ENCODE measurements at places on chromosomes 5 and 9.

DNA sequence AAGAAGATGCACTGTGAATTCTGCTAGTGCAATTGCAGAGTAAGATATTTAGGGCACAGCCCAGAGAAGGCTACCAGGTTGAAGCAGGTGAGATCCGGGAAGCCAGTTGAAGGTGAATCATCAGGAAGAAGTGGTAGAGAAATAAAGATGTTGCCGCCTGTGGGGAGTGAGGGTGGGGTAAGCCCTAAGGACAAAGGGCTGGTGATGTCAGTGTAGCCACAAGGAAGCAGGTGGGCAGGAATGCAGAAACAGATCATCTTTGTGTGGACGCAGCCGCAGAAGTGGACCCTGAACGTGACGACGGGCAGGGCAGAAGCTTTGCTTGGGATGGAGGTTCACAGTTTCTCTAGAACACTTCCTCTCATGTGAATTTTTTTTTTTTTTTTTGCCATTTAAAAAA lies 164.2 kb downstream of the ACTL7B start:
- DNase-seq, result no peak

- DNase-seq, result no peak
Observed at GRCh38 chr9:109906766-109907382, 126.9 kb downstream of the PALM2AKAP2 start.

GRCh38 chr9:127396253-127396807 lies 639 bp upstream of the SLC2A8 start:
- DNase-seq, result no peak

- no peak for DNase-seq
Observed at GRCh38 chr9:17116400-17116837, 18.4 kb upstream of the CNTLN start.

- DNase-seq, result peak; percentile 6
Observed at GRCh38 chr5:88734191-88734640, 148.8 kb downstream of the MEF2C start.

- DNase-seq, result no peak
Observed at GRCh38 chr5:52808316-52808901, 20.7 kb downstream of the ITGA1 start.

DNA sequence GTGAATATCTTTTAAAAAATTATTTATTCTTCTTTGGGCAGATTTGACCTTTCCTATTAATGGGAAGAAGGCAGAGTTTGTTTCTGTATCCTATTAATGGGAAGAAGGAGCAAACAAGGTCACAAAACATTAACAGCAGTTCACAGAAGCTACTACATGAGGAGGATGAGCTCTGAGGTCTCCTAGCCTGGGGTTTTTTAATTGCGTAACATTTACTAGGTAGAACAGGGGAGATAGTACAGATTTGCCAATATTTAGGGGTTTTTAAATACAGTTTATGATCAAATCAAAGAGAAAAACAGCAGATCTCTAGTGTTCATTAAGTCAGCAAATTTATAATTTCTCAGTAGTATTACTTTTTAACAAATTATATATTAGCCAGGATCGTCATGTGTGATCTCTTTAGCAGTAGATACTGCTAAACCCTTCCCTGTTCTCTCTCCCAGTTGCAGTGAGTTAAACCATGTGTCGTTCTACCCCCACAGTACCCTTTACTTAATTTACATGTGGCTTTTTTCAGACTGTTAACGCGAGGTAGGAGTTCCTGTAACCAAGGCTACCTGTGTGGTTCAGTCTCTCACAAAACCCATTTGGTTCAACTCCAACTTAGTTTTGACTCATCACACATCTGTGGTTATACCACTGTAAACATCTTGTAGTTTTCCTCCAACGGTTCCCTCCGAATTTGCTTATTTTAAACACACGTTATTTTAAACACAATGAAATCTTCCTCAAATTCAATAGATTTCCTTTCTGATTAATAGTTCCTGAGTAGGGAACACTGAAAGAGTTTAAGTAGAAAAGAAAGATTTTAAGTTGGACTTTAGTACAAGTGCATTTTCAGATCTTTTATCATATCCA lies 13.3 kb downstream of the SLC25A46 start:
- DNase-seq, result no peak

DNA sequence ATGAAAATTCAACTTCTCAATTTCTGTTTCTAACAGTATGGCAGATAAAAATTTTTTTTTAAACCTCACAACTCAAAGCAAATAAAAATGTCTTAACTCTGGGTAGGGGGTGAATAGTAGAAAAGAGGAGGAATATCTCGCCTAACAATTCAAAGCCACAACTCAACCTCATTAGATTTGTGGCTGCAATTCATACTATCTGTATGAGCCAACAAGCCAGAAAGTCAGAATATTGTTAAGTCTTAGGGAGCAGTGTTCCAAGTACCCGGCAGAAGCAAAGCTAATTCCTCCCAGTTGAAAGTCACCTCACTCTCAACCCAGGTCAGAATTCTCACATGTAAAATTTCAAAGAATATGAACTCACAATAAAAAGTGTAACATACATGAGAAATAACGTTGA lies 15.0 kb downstream of the PJA2 start:
- no peak for DNase-seq

- no peak for DNase-seq
Observed at GRCh38 chr9:71675105-71675856, 93.0 kb downstream of the CEMIP2 start.

- peak; percentile 28 for DNase-seq
Observed at GRCh38 chr5:116492016-116492623, 82.5 kb downstream of the SEMA6A start.

- DNase-seq, result no peak
Observed at GRCh38 chr5:84885485-84886258, 501.0 kb upstream of the EDIL3 start.

DNA sequence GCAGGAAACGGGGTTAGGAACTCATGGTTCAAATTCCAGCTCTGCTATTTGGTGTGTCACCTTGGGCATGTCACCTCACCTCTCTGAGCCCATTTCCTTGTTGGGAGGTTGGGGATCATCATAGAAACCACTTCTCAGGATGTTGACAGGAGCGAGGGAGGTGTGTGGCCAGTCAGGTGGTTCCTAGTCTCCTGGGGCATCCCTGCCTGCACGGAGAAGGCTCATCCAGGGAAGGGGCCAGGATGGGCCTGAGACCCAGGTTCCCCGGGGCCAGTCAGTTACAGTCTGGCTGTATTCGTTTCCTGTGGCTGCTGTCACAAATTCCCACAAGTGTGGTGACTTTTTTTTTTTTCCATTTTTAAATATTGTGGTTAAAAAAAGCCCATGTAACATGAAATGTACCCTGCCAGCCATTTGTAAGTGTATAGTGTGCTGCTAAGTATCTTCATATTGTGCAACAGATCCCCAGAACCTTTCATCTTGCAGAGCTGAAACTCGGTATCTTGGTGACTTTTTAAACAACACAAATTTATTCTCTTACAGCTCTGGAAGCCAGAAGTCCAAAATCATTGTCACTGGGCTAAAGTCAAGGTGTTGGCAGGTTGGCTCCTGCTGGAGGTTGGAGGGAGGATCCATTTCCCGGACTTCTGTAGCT lies 78.7 kb upstream of the UNC5A start:
- DNase-seq, result no peak

GRCh38 chr5:167671176-167671575 lies 620.3 kb upstream of the WWC1 start:
- no peak for DNase-seq

- DNase-seq, result no peak
Observed at GRCh38 chr5:53476531-53477480, 3.6 kb upstream of the FST start.

GRCh38 chr5:154520861-154521453 lies 42.9 kb upstream of the HAND1 start:
- DNase-seq, result peak; percentile 4

DNA sequence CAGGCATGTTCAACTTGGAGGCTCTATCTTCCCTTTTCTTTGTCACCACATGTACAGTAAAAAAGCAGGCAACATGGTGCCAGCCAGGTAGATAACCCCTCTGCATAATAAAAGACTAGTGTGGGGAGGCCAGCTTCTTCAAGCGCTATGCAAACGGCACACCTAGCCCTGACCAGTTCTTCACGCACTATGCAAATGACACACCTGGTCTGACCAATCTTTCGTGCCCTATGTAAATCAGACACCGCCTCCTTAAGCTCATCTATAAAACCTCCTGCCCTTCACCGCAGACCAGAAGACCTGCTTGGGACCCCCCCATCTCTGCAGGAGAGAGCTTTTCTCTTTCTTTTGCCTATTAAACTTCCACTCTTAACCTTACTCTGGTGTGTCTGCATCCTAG lies 28.1 kb upstream of the UGCG start:
- DNase-seq, result no peak

DNA sequence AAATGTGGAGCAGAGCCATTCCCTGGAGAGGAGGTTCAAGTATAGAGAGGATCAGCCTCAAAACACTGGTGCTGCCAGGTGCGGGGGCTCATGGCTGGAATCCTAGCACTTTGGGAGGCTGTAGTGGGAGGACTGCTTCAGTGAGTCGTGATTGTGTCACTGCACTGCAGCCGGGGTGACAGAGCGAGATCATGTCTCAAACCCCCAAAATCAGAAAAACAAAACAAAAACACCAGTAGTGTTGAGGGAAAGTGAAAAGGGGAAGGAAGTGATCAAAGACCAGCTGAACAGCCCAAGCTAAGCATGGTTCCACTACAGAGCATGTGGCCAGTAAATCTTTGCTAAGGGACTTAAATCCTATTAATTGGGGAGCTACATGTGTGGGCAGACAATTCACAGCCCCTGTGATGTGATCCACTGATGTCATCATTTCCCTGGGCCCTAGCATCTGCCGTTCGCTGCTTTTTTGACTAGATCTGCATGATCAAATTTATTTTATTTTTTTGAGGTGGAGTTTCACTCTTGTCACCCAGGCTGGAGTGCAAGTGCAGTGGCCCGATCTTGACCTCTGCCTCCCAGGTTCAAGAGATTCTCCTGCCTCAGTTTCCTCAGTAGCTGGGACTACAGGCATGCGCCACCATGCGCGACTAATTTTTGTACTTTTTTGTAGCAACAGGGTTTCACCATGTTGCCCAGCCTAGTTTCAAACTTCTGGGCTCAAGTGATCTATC lies 2.7 kb upstream of the PCBD2 start:
- DNase-seq, result peak; percentile 5

DNA sequence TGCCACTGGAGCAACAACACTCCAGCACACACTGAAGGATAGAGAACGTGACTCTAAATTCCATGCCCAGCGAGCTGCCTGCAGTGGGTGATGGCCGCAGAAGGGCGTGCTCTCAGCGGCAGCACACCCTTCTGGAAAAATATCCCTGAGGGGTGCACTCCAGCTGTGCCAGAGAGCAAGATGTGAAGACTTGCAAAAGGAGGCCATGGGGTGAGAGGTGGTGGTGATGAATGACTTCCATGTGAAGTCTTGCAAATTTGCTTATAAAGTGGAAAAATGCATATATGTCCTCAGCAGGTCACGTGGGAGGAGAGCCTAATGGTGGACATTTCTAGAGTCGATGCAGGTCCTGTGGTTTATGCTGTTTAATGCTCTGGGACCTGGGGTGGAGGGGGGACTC lies 39.8 kb upstream of the COL5A1 start:
- no peak for DNase-seq

DNA sequence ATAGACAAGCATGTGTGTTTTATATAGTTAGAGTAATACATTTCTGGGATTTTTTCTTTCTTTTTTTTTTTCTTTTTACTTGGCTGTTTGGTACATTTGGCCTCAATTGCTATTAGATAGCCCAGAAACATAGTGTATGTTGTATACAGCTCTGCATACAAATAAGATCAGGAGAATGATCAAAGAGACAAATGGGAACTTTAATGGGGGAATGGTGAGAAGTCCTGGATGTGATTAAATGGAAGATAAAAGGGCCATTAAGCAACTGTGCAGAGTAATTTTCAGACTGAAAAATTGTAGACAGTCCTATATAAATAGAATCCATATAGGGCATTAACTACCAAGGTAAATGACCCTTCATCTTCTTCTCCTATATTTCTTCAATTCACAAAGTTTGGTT lies 575.6 kb downstream of the EBF1 start:
- no peak for DNase-seq

Data from HL-60 (cell line).